Stimulated activated CD8-positive, alpha-beta memory T cell treated with anti-CD3 and anti-CD28 coated beads, Interleukin-15, amount 100 ng/mL, for 48 hours (primary cell): ENCODE measurements at places on chromosomes 6 and 20.

DNA sequence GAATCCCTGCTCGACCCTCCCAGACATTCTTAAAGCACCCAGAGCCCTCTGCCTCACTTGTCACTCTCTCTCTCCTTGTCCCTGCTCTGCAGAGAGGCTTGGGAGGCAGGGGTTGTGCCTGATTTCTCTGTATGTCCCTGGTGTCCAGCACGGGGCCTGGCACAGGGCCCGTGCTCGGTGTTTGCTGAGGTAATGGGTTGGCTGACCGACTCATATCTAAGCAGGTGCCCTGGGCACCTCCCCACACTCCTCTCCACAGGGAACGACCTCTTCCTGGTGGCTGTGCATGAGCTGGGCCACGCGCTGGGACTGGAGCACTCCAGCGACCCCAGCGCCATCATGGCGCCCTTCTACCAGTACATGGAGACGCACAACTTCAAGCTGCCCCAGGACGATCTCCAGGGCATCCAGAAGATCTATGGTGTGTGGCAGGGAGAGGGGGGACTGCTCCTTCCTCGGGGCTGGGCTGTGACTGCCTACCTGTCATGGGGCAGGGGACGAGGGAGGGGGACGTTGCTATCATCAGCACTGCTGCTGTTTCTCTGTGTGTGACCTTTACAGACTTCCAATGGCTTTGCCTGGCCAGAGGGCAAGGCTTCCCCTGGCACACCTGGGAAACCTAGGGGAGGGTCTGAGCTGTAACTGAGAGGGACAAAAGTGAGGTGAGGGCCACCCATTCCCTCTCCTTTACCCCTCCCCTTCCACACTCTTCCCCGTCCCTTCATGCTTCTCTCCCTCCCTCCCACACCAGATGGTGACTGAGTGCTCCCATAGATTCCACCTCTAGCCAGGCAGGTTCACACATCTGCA is 14.2 kb downstream of the MMP24OS start:
- no peak for DNase-seq

GRCh38 chr6:129679758-129680157 is 30.2 kb downstream of the ARHGAP18 start:
- DNase-seq = no peak

GRCh38 chr6:167214206-167214605 is 56.4 kb upstream of the GPR31 start:
- DNase-seq = no peak

- DNase-seq = no peak
Measured at GRCh38 chr6:86856379-86856778, 80.9 kb upstream of the HTR1E start.

DNA sequence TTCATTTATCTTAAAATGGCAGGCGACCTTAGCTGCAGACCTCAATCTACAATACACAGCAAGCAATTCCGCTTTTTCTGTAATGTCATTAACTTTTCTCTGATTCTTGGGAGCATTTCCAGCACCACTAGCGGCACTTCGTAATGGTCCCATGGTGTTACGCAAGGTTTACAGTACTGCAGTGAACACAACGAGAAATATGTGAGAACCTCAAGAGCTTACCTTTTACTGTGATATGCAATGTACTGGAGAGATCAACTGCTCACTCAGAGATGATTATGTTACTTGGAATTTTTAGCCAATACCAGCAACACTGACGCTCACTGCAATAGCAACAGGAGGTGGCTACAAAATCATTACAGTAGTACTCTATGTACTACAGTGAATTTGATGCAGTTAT is 2.8 kb upstream of the CEP43 start:
- DNase-seq = no peak
